ENCODE measurements at places on chromosomes 4 and X. TPM values are rescaled to one million over a fixed set of nuclear protein-coding genes. Genes with fewer than 3 reads are reported as not detected.

GRCh38 chrX:24169211-24169610 is 19.7 kb downstream of the ZFX start:
- DNase-seq = no peak

DNA sequence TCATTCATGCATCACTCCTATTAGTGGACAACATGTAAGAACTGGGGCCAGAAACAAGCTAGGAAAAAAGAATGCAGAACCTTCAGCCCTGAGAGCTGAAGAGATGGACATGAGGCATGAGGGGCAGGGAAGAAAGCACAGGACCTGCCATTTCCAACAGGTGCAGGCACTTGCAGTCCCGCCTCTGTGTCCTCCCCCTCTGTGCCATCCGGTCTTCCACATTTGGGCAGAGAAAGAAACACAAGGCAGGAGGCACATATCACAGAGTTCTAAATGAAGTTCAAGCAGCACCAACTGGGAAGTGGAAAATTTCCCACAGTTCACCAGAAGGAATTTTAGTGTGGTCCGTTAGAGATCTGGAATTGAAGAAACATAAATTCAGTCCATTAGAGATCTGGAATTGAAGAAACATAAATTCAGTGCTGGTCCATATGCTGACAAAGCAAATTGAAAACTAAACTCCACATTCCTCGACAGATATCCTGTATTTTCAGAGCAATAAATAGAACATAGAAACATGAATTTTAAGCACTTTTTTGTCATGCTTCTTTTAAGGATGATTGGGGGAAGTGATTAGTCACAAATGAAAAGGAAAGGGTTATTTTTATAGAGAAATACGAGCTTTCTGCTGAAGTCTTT is 57.2 kb upstream of the DAPP1 start:
- no peak for DNase-seq

- DNase-seq = no peak
These were observed 301.9 kb upstream of the ARSJ start for GRCh38 chr4:114281164-114281960.

USP17L18 gene
- not detected for polyA plus RNA-seq

PRKG2 gene
- 6.3 TPM for polyA plus RNA-seq

ZCCHC12 gene
- polyA plus RNA-seq = 0.31 TPM

TMEM271 gene
- not detected for polyA plus RNA-seq

DNA sequence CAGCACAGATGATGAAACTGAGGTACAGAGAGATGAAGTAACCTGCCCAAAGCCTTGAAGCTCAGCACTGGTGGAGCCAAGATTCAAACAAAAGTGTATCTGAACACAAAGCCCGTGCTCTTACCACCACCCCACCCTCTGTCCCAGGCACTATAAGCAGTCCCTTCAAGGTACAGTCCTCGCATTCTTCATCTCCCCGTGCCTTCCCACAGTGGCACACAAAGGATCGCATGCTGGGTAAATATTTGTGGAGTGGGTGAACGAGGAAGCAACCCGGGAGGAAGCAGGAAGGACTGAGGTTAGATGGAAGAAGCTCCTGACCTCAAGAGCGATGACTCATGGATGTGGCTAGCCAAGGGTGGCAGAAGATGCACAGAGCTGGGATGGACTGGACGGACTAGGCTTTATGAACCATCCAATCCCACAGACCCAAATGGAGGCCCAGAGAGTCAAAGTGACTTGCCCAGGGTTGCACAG is 18.4 kb downstream of the IQSEC2 start:
- no peak for DNase-seq

- no peak for DNase-seq
These were observed 125.4 kb upstream of the DMD start for GRCh38 chrX:33336783-33337182.

DNA sequence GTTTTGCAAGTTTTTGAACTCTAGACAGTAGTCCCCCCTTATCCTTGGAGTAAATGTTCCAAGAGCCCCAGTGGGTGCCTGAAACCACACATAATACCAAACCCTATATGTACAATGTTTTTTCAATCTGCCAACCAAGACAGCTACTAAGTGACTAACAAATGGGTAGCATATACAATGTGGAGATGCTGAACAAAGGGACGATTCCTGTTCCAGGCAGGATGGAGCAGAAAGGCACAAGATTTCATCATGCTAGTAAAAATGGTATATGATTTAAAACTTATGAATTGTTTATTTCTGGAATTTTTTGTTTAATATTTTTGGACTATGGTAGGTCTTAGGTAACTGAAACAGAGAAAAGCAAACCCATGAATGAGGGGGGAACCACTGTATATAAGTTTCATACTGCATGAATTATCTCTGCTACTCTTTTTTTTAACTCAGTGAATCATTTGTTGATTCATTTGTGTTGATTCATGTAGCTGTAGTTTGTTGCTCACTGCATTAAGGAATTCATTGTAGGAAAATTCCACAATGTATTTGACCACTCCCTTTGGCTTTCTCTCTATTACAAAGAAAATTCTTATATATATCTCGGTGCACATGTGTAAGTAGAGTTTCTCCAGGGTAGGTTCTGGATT is 21.9 kb upstream of the ANXA3 start:
- no peak for DNase-seq

CUL4B gene
- polyA plus RNA-seq = 73.0 TPM

IQSEC2 gene
- 16.9 TPM for polyA plus RNA-seq

GRCh38 chr4:168183717-168184571 is 91.6 kb downstream of the ANXA10 start:
- DNase-seq = peak; percentile 5

- no peak for DNase-seq
These were observed 6.0 kb upstream of the SHISA3 start for GRCh38 chr4:42391355-42391664.

GRCh38 chrX:80667967-80668366 is 141.7 kb downstream of the BRWD3 start:
- DNase-seq = no peak

DNA sequence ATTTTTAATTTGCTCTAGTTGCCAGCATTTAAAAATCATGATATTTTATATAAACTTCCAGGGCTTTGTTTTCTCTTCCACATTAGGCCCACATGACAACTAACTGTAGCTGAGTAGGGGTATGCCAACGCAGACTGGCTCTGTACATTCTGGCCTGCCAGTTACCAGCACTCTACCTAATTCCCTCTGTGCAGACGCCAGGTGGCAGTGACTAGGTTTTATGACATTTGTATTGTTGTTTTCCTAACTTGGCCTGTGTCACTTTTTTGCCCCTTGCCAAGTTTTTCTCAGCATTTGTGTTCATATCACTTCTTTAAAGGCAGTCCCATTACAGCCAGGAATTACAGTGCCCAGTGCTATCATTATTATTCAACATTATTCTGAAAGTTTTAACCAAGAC is 347.5 kb downstream of the NKX6-1 start:
- DNase-seq = no peak

DNA sequence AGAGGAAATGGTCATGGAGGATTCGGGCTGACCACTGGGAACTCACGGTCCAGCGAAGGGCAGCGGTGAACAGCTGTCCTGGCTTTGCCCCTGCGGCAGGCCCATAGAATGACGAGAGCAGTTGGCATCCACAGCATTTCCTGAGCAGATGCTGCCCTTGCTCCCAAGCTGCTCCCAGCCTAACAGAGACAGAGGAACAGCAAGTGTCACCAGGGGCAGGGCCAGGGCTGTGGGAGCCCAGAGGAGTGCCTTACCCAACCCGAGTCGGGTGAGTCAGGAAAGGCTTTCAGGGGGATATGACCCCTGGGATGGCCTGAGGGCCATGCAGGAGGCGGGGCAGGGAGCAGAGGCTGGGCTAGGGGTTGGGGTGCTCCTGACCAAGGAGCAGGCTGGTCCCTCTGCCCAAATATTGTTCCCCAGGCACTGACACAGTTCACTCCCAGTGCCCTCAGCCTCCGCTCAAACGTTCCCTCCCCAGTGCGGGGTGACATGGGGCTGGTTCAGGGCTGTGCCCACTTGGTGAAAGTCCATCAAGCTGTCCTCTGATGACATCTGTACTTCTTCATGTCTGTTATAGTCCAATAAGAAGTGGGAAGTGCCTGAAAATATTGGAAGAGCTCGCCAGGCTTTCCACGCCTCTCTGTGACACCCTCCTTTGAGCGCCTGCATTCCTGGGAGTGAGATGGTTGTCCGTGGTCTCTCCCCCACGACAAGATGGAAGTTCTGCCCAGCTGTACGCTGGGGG is 64.7 kb upstream of the GPR78 start:
- no peak for DNase-seq

DNA sequence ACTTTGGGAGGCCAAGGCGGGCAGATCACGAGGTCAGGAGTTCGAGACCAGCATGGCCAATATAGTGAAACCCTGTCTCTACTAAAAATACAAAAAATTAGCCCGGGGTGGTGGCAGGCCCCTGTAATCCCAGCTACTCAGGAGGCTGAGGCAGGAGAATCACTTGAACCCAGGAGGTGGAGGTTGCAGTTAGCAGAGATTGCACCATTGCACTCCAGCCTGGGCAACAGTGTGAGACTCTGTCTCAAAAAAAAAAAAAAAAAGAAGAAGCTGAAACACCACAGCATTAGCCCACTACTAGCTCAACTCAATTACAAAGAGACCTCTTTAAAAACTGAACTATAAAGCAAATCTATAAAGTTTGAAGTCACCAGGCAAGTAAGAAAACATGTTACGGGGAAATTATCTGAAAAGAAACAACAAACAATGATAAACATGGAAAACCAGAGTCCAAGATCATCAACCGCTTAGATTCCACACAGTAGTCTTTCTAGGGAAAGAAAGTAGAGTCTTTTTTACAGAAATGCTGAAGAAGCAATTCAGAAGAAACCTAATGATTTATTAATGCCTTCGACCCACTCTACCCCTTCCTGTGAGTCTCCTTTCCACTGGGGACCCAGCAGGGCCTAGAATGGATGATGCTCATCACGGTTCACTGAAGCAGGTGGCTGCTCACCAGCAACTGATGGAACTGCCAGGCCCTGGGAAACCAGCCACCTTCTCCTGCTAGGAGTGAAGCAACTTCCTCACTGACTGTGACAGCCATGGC is 6.6 kb downstream of the SAT1 start:
- DNase-seq = no peak

DNA sequence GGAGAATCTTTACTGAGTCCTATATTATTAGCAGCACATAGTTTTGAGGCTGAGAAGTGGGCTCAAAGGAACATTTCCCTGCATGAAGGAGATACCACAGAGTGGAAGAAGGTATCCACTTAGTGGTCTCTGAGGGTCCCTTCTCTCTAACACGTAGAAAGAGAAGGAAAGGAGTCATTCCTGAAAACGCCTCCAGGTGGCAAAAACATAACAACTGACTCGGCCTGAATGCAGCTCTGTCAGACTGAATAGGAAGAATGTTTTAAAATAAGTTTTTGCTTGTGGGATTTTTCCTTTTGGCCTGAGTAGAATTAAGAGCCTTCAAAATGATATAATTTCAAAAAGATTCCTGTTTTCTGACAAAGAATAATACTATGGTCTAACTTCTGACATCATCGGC is 23.3 kb downstream of the RPGR start:
- DNase-seq = no peak

DNA sequence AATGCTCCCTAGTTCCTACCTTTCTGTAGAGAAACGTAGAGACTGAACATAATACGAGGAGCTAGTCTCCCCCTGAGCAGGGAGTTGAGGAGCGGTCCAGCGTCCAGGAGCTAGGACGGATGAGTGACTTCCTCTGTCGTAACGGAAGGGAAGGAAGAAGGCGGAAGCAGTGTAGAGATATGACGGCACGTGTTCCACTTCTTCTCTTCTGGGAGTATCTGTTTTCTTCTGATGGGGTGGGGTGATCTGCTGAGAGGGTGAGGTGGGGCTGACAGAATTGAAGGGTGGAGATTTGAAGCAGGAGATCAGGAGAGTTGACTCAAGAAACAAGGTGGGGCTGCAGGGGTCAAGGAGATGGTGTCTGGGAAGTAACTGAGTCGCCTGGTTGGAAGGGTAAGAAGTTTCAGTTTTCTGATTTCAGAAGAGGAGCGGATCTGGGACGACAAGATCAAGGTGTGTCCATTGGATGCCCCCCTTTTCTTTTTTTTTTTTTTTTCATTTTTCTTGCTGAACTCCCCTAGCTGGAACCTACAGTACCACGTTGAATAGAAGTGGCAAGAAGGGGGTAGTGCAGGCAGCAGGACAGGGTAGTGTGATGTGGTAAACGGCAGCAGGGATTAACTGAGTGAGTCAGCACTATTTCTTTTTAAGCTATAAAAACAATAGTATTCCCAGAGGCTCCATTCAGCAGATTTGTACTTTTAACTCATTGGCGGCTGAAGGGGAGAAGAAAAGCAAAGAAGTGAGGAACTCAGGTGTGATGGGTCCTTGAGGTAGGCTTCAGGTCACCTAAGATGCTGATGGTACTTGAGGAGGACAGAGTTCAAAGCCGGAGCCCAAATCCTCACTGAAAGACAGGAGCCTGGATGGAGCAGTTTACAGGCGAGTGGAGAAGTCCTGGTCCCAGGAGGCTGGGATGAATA is 50.8 kb upstream of the SETD7 start:
- no peak for DNase-seq

DNA sequence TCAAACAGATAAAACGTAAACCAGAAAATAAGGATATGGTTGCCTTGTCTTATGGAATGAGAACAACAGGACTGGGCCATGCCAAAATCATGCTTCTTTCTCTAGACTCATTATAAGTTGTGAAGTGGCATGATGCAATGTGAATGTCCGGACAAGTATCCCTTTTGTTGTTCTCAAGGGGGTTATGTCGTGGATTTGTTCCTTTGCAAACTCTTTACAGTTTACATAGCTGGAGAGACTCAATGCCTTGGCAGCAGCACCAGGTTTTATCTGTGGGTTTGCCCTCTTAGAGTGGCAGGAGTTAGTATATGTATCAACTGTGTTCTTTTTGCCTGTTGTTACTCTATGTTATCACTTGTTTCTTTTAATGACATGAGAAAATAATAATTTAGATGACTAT is 41.4 kb downstream of the SPRY1 start:
- DNase-seq = no peak

DNA sequence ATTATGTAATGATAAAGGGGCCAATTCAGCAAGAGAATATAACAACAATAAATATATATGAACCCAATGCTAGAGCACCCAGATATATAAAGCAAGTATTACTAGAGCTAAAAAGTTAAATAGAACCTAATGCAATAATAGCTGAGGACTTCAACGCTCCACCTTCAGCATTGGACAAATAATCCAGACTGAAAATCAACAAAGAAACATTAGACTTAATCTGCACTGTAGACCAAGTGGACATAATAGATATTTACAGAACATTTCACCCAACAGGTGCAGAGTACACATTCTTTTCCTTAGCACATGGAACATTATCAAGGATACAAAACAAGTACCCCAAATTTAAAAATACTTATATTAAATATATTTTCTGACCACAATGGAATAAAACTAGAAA is 24.3 kb downstream of the OTC start:
- no peak for DNase-seq

DNA sequence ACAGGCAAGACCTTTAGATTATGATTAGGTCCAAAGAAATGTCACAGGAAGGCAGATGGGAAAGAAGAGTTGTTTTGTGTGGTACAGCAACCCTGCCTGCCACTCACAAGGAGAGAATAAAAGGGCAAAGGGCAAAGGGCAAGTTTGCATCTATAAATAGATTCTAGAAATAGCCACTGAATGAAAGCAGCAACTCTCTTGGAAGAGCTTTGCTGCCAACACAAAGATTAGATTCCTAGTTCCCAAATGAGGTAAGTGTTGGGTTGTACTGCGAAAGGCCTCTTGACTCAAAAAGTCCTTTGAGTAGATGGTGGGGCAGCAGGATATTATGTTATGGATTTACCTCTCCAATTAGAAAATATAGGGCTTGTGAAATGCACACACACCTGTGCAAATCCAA is 61.2 kb downstream of the MOSPD2 start:
- DNase-seq = no peak

All from right lung (tissue), 10 donors.